Activated CD8-positive, alpha-beta T cell treated with anti-CD3 and anti-CD28 coated beads, Interleukin-2, amount 10 ng/mL, durations not matched to agents 7 days and 5 days (primary cell): ENCODE measurements at places on chromosomes 1 and 21. TPM values are rescaled to one million over a fixed set of nuclear protein-coding genes. Genes with fewer than 3 reads are reported as not detected.

The SMCP gene
- total RNA-seq: not detected

The HES2 gene
- 0.45 TPM for total RNA-seq

The PODN gene
- not detected for total RNA-seq

The AADACL4 gene
- not detected for total RNA-seq

The PMF1 gene
- total RNA-seq: 72.3 TPM

The HOOK1 gene
- total RNA-seq: 6.2 TPM
